ENCODE measurements at places on chromosomes 16 and 17.

DNA sequence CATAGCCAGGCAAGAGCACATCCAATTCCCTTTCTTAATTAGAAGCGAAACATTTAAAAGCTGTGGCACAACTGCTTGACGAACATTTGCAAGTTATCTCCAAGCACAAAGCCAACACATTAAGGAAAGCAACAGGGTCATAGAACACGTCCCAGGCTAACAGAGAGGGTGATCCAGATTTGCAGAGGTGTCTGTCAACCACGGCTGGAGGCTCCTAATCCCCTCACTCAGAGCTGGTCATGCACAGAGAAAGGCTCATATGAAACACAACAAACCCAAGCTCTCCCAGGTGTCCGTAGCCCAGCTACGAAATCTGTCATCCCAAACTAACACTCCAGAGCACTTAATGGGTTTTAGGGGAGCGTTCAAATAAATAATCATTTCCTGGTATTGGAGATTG is 276.1 kb downstream of the SLC39A11 start:
- DNase-seq = no peak

DNA sequence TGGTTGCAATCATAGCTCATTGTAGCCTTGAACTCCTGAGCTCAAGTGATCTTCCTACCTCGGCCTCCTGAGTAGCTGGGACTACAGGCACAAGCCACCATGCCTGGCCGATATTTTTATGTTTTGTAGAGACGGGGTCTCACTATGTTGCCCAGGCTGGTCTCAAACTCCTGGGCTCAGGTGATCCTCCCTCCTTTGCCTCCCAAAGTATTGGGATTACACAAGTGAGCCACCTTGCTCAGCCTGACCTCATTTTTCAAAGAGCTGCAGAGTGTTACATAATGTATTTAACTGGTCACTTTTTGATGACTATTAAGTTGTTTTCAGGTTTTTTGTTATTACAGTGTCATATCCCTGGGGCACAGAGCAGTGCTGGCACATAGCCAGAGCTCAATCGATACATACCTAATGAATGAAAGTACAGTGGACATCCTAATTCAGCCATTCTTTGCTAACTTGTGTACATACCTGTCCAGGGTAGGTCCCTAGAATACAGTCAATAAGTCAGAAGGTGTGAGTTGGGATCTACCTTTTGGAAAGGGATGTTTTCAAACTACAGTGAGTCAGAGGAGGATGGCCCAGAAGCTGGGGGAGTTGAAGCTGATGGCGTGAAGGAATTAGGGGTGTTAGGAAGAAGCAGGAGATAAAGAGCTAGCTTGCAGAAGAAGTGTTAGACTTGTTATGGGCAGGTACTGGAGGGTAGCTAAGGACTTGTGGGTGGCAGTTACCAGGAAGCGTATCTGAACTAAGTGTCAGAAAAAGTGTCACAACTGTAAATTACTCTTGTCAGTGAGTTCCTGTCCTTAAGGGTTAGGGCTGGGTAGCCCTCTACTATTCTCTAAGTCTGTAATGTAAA is 20.1 kb upstream of the CYLD start:
- DNase-seq = no peak

- no peak for DNase-seq
Measured at GRCh38 chr16:1049113-1049975, 23.2 kb upstream of the SSTR5 start.

DNA sequence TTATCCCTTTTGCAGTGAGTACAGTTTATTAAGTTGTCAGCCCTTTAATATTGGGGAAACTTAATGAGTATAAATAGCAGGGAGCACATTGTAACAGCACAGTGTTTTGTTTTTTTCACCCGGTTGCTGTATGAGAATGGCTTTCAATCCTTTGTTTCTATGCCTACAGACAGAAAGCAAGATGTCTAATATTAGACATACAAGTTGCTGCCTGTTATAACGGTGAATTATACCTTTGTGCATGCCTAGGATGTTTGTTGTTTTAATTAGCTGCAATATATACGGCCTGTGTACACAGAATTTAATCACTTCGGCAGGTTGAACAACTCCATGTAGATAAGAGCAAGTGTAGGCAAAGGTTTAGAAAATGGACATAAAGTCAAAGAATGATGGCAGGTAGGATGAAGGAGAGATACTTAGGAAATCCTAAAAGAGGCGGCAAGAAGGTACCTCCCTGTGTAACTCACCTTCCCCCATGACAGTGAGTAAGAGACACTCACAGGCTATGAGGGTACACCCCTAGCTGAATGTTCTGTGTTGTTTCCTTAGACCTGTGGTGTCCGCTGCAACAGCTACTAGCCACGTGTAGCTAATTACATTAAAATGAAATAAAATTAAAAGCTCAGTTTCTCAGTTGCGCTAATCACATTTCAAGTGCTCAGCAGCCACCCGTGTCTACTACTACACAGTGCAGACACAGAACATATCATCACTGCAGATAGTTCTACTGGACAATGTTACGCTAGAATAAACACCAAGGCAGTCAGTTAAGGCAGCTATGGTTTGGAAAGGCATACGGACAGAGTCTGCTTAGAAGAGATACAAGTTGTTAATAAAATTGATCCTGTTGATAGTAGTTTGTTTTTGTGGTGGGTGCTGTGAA is 10.9 kb downstream of the SLC7A6OS start:
- no peak for DNase-seq

DNA sequence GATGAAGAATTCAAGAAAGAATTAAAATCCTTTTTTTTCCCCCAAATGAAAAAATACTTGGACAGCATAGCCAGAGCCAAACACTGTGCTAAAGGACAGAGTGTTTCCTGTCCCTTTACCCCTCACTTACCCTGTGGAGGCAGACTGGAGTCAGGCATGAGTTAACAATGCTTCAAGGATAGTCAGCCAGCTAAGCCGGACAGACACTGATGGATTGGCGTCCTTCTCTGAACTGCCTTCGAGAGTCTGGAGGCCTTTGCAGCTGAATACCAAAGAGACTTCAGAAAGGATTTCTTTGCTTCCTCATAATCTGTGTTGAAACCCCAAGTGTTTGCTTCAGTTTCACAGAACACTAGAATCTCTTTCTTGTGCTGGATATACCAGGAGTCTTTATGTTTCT is 4.6 kb downstream of the METTL9 start:
- DNase-seq = no peak

- no peak for DNase-seq
Measured at GRCh38 chr16:54355251-54355650, 68.7 kb upstream of the IRX3 start.

DNA sequence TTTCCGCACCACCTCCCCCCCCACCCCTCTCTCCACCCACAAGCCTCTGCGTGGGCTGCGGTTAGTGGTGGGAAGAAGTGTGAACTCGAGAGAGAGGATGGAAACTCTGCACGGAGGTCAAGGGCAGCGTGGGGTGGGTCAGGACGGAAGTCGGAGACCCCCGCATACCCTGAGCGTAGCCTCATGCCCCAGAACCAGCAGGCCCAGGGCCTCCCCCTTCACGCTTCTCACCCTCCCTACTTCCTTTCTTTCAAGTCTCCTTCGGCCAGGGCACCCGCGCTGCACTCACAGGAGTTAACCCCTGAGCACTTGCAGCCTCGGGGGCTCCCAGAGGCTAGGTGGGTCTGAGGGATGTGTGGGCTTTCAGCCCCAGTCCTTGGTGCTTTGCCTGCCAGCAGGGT is 9.2 kb downstream of the TBKBP1 start:
- no peak for DNase-seq

DNA sequence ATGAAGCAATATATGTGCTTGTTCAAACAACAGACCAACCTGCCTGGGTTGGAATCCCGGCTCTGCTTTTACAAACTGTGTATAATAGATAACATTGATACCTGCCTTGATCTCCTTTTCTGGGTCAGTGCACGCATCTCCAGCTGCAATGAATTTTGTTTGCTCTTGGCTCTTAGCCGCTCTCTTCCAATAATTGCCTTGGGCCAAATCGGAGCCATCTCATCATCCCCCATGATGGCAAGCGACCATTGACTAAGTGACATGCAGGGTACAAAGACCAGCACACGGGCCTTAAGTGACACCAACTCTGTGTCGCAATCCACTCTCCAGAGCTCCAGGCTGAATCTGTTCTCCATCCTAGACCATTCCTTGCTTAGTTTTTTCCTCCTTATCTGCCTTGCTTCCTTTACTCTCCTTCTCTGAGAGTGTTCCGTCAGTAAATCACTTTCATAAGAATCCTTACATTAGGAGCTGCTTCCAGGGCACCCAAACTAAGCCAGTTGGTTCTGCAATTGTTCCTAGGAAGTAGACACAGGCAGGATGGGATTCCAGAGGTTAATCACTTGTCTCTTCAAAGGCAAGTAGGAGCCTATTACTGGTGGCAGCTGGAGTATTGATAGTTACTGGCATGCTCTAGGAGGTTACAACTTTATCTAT is 134.2 kb downstream of the ABCA8 start:
- no peak for DNase-seq

GRCh38 chr16:82715833-82716232 is 89.1 kb downstream of the CDH13 start:
- DNase-seq = no peak

- peak; percentile 82 for DNase-seq
Measured at GRCh38 chr16:67216612-67217490, 10.1 kb upstream of the TMEM208 start.

DNA sequence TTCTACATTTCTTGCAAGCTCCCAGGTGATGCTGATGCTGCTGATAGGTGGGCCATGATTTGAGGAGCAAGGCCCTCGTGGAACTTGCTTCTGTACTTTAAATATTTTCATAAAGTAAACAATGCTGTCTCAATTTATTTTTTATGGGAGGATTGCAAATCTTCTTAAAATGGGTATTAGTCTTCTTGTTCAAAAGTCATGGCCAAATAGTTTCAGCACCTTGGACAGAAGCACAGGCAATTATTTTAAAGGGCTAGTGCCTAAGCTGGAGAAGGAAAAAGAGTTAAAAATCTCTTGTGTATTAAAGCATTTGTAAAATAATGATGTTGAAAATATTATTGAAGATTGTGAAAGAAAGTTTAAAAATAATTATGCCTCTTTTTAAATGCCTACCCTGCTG is 50.5 kb downstream of the GPR139 start:
- DNase-seq = no peak

DNA sequence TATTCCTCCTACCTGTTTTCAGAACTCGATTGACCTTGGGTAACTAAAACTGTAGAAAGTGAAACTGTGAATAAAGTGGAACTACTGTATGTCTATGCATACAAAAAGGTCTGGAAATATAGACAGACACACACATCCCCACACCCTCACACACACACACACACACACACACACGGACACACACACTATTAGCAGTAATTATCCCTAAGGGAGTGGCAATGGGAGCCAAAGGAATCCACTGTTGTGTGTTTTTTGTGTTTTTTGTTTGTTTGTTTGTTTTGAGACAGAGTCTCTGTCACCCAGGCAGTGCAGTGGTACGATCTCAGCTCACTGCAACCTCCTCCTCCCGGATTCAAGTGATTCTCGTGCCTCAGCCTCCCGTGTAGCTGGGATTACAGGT is 26.6 kb upstream of the SRCIN1 start:
- no peak for DNase-seq

GRCh38 chr17:34366010-34366409 is 3.0 kb upstream of the CCL1 start:
- DNase-seq = no peak

DNA sequence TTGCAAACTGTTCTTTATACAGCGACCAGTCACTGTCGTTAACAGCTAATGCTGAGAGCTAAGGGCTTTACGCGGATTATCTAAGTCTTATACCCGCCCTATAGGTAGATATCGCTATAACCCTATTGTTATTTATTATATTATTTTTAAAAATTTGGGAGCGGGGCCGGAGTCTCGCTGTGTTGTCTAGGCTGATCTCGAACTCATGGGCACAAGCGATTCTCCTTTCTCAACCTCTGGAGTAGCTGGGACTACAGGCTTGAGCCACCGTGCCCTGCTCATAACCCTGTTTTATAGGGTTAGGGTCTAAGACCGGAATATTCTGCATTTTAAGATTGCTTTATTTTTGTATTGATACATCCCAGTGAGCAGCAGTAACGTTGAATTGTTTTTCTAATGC is 24.7 kb downstream of the DEF8 start:
- no peak for DNase-seq

DNA sequence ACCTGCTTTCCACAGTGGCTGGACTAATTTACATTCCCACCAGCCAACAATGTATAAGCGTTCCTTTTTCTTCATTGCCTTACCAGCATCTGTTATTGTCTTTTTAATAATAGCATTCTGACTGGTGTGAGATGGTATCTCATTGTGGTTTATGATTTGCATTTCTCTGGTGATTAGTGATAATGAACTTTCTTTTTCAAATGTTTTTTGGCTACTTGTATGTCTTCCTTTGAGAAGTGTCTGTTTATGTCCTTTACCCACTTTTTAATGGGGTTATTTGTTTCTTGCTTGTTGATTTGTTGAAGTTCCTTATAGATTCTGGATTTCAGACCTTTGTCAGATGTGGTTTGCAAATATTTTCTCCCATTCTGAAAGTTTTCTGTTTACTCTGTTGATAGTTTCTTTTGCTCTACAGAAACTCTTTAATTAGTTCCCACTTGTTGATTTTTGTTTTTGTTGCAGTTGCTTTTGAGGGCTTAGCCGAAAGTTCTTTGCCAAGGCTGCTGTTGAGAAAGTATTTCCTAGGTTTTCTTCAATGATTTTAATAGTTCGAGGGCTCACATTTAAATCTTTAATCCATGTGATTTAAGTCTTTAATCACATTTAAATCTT is 26.8 kb downstream of the ITGAM start:
- DNase-seq = no peak

DNA sequence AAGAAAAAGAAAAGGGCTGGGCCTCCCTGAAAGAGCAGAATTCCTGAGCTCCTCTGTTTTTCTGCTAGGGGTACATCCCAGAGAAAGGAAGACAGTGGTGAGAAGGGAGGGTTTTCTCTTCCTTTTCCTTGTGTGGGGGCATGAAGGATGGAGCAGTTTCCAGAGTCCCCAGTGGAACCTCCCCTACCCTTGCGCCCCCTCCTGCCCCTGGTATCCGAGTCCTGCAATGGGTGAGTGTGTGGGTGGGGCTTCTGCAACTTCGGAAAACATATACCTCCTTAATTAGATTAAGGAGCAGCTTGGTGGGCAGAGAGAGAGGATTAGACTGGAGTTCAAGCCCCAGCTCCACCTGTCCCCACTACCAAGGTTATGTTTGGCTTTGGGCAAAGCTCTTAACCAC is 5.4 kb upstream of the GIP start:
- no peak for DNase-seq

DNA sequence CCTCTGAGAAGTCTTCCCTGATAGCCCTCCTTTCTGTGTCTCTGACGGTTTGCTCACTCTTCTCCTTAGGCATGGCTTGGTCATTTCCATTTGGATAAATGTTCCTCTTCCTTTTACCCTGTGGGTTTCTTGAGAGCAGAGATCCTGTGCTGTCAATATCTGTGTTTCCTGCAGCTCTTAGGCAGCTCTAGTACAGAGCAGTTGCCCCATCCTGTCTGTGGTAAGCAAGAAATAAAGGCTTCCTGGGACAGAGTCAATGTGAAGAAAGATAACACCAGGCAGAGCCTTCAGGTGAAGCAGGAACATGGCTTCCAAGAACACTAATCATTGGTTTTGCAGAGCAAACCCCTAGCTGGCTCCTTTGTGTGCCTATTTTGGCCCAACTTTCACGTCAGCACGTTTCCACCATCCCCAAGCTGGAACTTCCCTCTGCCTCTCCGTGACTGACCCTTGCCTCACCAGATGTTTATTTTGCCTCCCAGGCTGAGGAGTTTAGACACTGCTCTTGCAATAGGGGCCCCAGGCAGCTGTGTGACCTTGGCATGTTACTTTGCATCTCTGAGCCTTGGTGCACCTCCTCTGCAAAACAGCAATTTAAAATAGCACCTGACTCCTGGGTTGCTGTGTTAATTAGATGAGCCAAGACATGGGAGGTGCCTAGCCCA is 49.6 kb upstream of the SIAH1 start:
- DNase-seq = no peak

GRCh38 chr17:48290378-48290777 is 139.6 kb downstream of the SKAP1 start:
- DNase-seq = no peak

GRCh38 chr17:48595278-48595999 is 1.9 kb upstream of the HOXB5 start:
- no peak for DNase-seq

Measured in cardiac septum (tissue), 1 donor.